Thoracic aorta (tissue), 2 donors: ENCODE measurements at places on chromosomes 11 and 22. TPM values are rescaled to one million over a fixed set of nuclear protein-coding genes. Genes with fewer than 3 reads are reported as not detected.

GRCh38 chr11:111186308-111186915 is 59.1 kb upstream of the POU2AF2 start:
- no peak for DNase-seq

DNA sequence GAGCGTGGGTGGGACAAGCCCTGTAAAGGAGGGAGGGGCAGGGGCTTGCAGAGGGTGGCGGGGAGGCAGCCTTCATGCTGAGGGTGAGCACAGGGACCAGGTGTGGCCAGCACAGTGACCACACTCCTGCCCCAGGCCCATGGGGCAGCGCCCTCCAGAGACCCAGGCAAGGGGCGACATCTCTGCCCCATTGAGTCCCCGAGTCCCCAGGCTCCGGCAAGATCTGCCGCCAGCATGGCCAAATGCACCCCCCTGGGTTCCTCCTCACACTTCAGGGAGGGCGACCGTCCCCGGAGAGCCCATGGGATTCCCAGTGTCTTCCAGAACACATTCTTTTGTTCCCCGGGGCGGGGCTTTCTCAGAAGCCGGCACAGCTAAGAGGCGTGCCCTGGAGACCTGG is 362.5 kb downstream of the TBC1D22A start:
- DNase-seq: no peak

- DNase-seq: no peak
Observed at GRCh38 chr11:20022363-20023081, 137.8 kb downstream of the DBX1 start.

GRCh38 chr11:111039982-111040381 is 205.5 kb upstream of the POU2AF2 start:
- DNase-seq: no peak

Gene DERL3
- 2.5 TPM for total RNA-seq
